ENCODE measurements at places on chromosomes 6 and 20. TPM values are rescaled to one million over a fixed set of nuclear protein-coding genes. Genes with fewer than 3 reads are reported as not detected.

The MCCD1 gene
- total RNA-seq = 0.15 TPM

The EYS gene
- 0.10 TPM for total RNA-seq

The TMEM170B gene
- 1.1 TPM for total RNA-seq

The VNN1 gene
- total RNA-seq = 2.2 TPM

The PCSK2 gene
- not detected for total RNA-seq

The NOX3 gene
- total RNA-seq = not detected

The MOG gene
- not detected for total RNA-seq

The OR2H1 gene
- not detected for total RNA-seq

The FAM83C gene
- total RNA-seq = not detected

The HLA-DPB1 gene
- 25.7 TPM for total RNA-seq

The BEND3 gene
- 6.8 TPM for total RNA-seq

The GGTLC1 gene
- not detected for total RNA-seq

The BPI gene
- total RNA-seq = not detected

The PRR18 gene
- not detected for total RNA-seq

The GPR63 gene
- 1.2 TPM for total RNA-seq

The FOXQ1 gene
- total RNA-seq = 0.52 TPM

The VARS1 gene
- total RNA-seq = 103 TPM

DNA sequence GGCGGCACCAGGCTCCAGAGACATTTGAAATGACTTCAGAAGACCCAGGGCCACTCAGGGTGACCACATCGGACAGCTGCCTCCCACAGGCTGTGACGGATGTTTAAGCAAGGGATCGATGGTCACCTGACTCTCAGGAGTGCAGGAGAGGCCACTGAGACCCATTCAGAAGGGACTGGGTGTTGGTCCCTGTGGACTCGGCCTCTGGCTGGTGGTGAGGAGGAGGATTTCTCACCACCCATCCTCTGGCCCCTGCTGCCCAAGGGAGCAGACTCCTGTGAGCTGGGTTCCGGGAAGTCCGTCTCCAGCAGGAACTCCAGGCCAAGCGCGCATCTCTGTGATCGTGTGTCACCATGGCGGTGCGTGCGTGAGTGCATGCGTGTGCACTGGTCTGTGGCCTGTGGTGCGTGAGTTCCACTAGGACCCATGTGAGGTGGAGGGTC is 25.5 kb downstream of the NPEPL1 start:
- DNase-seq = no peak

GRCh38 chr20:7736336-7736735 is 203.9 kb downstream of the HAO1 start:
- DNase-seq = no peak

DNA sequence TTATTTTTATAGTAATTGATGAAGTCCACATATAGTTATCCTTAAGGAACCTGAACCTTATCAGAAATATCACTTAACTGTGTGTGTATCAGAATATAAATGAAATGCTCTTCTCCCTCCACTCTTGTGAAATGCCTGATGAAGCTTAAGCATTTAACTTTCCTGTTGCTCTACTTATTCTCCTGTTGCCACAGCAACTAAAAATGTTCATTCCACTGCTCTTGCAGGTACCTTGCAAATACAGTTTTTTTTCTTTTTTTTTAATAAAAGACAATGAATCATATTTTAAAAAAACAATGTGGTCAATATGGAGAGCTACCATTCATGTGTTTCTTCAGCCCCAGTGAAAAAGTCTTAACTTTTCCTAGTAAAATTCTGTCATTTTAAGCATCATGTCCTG is 210.3 kb downstream of the RFPL4B start:
- no peak for DNase-seq

DNA sequence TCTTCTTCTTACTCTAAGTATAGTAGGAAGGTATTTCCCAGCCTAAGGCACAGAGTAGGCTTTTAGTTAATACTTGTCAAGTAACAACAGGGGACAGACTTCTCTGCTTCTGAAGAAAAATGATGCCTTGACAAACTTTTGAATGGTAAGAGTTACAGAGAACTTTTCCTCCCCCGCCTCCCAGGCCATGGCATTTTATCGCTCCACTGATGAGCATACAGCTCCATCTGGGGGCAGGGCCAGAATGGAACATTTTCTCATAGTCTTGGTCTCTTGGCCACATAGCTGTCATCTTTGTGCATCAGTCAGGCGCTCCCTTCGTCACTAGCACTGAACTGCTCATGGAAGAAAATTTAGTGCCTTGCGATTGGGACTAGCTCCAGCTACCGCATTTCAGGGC is 1066.8 kb upstream of the CITED2 start:
- peak; percentile 63 for DNase-seq

- DNase-seq = no peak
Measured at GRCh38 chr6:20907486-20908071, 373.3 kb downstream of the CDKAL1 start.

GRCh38 chr20:61587681-61588289 is 335.7 kb downstream of the CDH4 start:
- no peak for DNase-seq

DNA sequence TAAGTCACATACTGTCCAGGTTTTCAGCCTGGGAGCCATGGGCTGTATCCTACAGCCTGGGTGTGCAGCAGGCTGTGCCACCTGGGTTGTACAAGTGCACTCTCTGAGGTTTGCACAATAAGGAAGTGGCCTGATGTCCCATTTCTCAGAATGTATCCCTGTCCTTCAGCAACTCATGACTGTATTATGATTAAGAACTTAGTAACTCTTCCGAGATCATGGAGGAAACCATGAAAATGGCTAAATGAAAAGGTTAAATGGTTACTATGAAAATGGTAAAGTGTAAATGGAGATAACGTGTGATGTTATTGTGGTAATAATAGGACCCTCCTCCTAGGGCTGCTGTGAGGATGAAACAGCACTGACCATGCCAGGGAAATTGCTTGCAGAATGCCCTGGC is 227.6 kb downstream of the ANKRD60 start:
- DNase-seq = no peak

DNA sequence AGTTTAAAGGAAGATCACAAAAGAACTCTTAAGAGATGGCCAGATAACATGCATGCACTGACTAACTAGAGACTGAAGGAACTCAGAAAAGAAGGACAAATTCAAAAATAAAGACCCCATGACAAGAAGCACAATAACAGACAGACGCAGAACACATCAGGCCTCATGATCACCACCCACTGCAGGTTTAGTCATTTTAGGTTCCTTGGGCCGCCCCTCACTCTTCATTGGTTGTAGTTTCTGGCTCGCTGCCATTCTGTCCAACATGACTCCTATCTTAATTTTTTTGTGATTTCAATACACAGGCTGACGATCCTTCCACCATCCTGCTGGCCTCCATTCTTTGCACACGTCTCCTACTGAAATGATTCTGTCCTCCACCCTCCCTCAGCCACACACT is 21.6 kb downstream of the STX7 start:
- DNase-seq = no peak

- DNase-seq = no peak
Measured at GRCh38 chr6:150263765-150264404, 104.9 kb upstream of the IYD start.

- peak; percentile 69 for DNase-seq
Measured at GRCh38 chr6:16805243-16805950, 44.1 kb upstream of the ATXN1 start.

GRCh38 chr6:166582258-166582657 is 4.2 kb downstream of the RAMACL start:
- DNase-seq = no peak

GRCh38 chr6:108074057-108074358 is 533 bp downstream of the OSTM1 start:
- DNase-seq = peak; percentile 11

GRCh38 chr6:143845033-143845432 is 1.9 kb downstream of the LTV1 start:
- no peak for DNase-seq

DNA sequence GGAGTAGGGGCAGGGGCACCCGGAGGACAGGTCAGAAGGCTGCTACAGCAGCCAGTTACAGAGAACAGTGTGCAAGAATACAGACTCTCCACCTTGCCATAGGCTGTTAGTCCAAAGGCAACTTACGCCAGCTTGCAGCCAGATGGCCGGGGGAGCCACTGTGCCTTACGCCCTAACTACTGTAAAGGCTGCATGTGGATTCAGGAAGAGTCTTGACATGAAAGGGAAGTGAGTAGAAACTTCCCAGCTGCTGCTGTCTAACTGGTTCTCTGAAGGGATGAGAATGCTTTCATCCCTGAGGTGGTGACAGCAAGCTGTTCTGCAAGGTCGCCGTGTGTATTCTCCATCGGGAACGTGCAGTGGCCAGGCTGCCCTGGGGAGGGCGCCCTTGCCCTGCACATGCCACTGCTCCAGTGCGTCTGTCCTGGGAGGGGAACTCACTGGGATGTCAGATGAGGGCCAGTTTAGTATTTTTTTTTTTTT is 46.1 kb downstream of the LYRM4 start:
- peak; percentile 25 for DNase-seq

DNA sequence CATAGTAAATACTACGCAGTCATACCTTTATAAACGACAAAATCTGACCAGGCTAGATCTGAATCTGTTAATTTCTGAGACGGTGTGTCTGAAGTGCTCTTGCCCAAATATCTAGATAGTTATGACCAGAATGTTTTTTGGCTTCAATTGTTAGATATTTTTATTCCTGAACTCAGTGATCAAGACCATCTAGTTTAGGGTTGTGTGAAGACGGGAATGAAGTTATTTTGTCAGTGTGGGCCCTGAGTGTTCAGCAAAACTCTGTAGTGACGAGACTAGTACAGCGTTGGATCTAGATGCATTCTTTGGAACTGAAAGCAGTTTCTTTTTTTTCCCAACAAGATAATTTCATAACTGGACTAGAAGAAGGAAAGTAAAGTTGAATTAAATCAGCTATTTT is 3.1 kb downstream of the STXBP5 start:
- DNase-seq = no peak

DNA sequence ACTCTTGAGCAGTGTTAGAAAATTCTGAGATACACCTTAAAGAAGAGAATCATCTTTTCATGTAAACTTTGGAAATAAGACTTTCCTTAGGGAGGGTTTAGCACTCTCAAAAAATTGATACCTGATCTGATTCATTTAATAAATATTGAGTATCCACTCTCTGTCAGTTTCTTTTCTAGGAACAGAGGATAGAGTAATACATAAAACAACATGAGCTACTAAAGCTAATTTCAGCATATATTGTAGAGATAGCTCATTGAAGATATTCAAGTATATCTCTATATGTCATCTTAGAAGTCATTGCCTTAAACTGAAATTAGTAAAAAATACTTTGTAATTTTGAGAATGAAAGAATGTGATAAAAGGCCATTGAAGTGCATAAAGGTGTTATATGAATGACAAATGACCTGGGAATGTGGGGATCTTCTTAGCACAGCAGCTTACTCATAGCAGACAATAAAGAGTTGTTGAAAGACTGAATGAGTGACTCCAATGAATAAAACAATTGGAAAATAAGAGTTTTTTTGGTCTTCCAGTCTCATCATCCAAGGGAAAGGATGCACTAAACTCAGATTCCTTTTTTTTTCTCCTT is 29.2 kb downstream of the RHAG start:
- DNase-seq = no peak

- peak; percentile 31 for DNase-seq
Measured at GRCh38 chr6:163455552-163455951, 41.0 kb downstream of the QKI start.

- no peak for DNase-seq
Measured at GRCh38 chr20:1930165-1930564, 35.0 kb downstream of the SIRPA start.

GRCh38 chr6:17015144-17015543 is 86.7 kb upstream of the STMND1 start:
- DNase-seq = peak; percentile 73

DNA sequence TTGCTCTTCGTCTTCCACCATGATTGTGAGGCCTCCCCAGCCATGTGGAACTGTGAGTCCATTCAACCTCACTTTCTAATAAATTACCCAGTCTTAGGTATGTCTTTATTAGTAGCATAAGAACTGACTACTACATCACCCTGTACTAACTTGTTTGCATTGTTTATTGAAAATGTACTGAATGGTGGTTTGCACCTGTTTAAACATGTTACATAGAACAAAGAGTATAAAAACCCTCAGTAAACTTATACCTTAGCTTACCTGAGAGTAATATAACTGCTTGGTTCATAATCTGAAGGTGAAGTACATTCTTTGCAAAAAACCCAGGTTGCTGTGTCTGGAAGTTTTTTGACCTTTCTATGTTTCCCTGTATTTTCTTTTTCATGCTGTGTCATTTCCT is 777.8 kb downstream of the TBC1D32 start:
- DNase-seq = no peak

- no peak for DNase-seq
Measured at GRCh38 chr20:50533061-50533460, 22.9 kb downstream of the PTPN1 start.

DNA sequence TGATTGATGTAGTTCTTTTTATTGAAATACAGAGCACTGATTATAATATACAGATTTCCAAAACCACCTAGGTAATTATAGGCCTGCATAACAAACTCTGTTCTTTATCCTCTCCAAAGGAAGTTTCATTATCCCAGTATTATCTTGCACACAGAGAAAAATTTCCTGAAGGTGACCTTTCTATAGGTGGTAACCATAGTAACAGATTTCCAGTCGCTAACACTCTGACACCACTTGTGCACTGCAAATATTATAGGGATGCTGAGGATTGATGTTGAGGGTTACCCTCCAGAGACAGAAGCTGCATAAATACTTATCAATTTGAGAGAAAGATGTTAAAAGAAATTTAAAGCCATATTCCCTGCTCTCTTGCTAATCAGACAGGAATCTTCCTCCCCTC is 274.5 kb upstream of the NRSN1 start:
- no peak for DNase-seq

DNA sequence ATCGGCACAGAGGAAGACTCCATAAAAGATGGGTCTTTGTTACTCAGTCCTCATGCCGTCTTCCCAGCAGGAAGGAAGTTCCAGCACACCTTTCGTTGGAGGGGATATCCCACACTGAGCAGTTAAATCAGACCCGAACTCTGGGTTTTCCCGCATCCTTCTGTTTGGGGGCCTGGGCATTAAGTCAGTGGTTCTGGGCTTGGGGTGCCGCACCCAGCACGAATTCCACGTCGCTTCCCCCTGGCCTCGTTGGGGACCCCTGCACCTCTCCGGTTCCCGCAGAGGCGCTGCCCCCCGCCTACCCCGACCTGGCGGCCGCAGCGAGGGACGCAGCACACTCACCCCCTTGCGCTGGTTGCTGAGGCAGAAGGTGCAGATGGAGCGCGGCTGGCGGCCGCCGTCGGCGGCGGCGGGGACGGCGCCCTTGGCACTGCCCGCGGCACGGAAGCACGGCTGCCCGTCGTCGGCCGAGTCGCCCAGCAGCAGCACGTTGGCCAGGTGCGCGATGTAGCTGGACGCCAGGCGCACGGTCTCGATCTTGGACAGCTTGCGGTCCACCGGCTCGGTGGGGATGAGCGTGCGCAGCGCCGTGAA is 641 bp downstream of the TCF15 start:
- no peak for DNase-seq

GRCh38 chr6:52176550-52176949 is 9.6 kb upstream of the IL17A start:
- DNase-seq = no peak

GRCh38 chr6:139567095-139567494 is 192.6 kb upstream of the CITED2 start:
- DNase-seq = no peak
